ENCODE measurements at places on chromosomes 16 and 17. TPM values are rescaled to one million over a fixed set of nuclear protein-coding genes. Genes with fewer than 3 reads are reported as not detected.

DNA sequence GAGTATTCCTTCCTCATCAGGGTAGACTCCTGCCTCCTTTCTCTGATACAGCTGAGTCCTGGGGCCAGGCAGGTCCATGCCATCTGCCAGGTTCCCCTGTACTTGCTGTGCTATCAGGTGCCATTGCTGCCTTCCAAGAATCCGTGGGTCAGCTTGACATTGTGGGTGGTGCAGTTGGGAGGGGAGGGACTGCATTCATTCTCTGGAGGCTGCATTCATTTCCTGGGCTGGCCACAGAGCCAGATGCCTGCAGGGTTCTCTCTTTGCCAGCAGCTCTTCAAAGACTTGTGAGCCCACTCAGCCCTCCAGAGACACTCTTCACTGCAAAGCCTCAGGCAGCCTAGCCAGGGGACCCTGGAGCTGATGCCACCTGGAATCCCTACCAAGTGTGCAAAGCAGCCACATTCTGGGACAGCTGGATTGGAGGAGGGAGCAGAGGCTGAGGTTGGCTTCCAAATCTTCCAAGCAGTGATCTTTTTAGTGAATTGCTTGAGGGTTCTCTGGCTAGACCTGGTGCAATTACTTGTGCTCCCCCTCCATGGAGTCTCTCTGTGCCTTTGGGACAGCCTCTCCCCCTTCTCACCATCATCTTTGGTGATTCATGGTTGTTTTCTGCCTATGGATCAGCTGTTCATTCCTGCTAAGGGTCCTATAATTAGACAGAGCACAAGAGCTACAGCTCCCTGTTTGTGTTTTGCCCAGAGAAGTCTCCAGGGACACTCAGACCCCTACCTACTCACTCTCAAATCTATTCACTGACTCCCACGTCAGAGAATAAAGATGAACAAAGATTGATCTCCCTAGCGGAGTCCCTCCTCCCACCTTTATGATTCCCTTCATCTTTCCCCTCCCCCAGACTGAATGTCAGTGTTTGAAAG is 20.9 kb downstream of the ANKFN1 start:
- no peak overlapping the region for H3K4me3 ChIP-seq
- no peaks in the 10 kb centered on the region for H3K4me1 ChIP-seq
- H3K27me3 ChIP-seq = no peaks in the 10 kb centered on the region

GRCh38 chr17:27888945-27889344 is 4.2 kb downstream of the LYRM9 start:
- DNase-seq = no peak
- H3K4me3 ChIP-seq = no peak overlapping the region
- H3K27ac ChIP-seq = no peak overlapping the region
- no peaks in the 10 kb centered on the region for H3K27me3 ChIP-seq
- no peaks in the 10 kb centered on the region for H3K4me1 ChIP-seq

- peaks cover 5% of the 10 kb centered on the region for H3K4me1 ChIP-seq
- no peak for DNase-seq
- no peak overlapping the region for H3K27ac ChIP-seq
These were observed 5.2 kb upstream of the TMEM235 start for GRCh38 chr17:78226055-78226758.

GRCh38 chr17:34171245-34171818 is 83.8 kb upstream of the CCL2 start:
- H3K4me3 ChIP-seq = no peak overlapping the region
- H3K27me3 ChIP-seq = no peaks in the 10 kb centered on the region
- H3K36me3 ChIP-seq = no peaks in the 10 kb centered on the region
- H3K4me1 ChIP-seq = no peaks in the 10 kb centered on the region
- DNase-seq = peak; percentile 24
- H3K27ac ChIP-seq = no peak overlapping the region

GRCh38 chr17:75047398-75048098 is 523 bp downstream of the KCTD2 start:
- H3K36me3 ChIP-seq = peaks cover 13% of the 10 kb centered on the region
- H3K4me3 ChIP-seq = peak overlapping the region; percentile 74
- no peaks in the 10 kb centered on the region for H3K27me3 ChIP-seq
- peaks cover 18% of the 10 kb centered on the region for H3K4me1 ChIP-seq

The HSD17B1 gene
- 0.29 TPM for total RNA-seq

DNA sequence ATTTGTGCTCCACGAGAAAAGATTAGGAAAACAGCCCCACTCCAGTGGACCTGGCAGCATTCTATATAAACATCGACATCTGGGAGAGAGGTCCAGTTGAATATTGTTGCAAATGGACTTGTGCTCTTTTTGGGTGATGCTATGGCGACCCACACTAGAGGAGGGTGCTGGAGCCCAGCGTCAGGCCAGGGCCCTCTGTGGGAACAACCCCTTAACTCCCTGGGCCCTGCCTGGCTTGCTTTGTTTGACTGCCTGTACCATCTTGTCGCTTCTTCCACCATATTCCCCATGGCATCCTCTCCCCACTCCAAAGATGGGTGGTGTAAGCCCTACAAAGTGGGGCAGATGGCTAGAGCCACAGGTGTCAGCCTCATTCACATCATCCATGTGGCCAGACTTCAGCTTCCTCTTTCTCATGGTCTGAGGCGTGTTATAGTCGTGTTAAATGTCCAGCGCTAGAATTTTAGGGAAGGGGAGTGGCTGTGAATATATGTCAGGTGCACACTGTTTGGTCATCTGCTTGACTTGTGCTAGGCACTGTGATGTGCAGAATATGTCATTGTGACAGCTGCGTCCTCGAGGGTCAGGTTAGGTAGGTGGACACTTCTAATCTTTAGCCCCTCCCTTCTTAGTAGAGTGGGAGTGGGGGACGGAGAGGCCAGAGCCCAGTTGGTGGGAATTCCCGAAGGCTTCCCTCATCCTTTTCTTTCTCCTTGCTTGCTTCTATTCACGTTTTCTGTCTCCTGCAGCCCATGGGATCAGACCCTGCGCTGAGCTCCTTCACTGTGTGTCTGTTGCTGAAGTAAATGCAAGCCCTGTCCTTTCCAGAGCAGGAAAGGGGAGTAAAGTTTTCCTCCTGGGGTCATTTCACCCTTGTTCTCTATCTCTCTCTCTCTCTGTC is 49.8 kb downstream of the MPRIP start:
- H3K4me3 ChIP-seq = no peak overlapping the region
- H3K4me1 ChIP-seq = peaks cover 21% of the 10 kb centered on the region
- H3K27me3 ChIP-seq = no peaks in the 10 kb centered on the region
- no peak for DNase-seq
- no peaks in the 10 kb centered on the region for H3K36me3 ChIP-seq

The BCL6B gene
- 0.24 TPM for total RNA-seq

The TLCD2 gene
- total RNA-seq = 0.09 TPM

- peak overlapping the region; percentile 82 for H3K4me3 ChIP-seq
- no peak for DNase-seq
- H3K36me3 ChIP-seq = no peaks in the 10 kb centered on the region
These were observed 1.1 kb upstream of the PKMYT1 start for GRCh38 chr16:2981177-2981898.

DNA sequence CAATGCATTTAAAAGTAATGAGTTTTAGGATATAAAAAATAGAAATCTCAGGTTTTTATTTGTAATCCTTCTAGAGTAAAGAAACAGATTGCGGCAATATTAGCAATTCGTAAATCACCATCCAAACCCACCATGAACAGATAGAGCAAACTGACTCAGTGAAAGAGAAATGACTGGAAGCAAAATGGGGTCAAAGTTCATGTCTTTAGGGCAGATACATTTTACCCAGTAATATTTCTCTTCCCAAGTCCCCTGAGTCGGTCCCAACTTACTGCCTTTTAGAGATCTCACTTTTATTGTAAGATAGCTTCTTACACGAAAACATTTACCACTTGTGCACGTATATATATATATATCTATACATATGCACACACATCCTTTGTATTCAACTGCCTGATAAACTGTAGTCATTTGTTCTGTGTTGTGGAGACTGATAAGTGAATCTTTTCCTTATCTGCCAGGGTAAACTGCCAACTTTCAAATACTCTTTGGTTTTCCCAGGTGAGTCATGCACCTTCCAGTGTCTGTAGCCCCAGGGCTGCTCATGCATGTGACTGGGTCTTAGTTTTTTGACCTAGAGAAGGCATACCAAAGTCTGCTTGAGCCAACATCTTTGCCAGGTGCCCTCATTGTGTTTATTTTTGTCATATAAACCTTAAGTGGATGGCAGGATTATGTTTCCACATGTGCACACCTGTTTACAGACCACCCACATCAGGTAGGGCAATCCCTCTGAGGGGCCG is 7.8 kb upstream of the IRF8 start:
- no peak for DNase-seq
- H3K36me3 ChIP-seq = no peaks in the 10 kb centered on the region
- no peak overlapping the region for H3K4me3 ChIP-seq
- H3K4me1 ChIP-seq = peaks cover 5% of the 10 kb centered on the region

- no peaks in the 10 kb centered on the region for H3K4me1 ChIP-seq
- no peak for DNase-seq
- H3K36me3 ChIP-seq = no peaks in the 10 kb centered on the region
- H3K27ac ChIP-seq = no peak overlapping the region
- H3K27me3 ChIP-seq = no peaks in the 10 kb centered on the region
- no peak overlapping the region for H3K4me3 ChIP-seq
These were observed 37.8 kb upstream of the C16orf78 start for GRCh38 chr16:49335828-49336227.

The TBC1D28 gene
- not detected for total RNA-seq

DNA sequence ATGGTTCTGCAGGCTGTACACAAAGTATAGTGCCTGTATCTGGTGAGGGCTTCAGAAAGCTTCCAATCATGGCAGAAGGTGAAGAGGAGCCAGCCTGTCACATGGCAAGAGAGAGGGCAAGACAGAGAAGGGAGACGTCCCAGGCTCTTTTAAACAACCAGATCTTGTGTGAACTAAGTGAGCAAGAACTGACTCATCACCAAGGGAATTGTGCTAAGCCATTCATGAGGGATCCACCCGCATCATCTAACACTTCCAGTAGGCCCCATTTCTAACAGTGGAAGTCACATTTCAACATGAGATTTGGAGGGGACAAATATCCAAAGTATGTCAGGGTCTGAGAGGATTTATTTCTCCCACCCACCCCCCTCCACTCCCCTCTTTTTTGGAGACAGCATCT is 56.2 kb upstream of the ELAC2 start:
- H3K27me3 ChIP-seq = no peaks in the 10 kb centered on the region
- no peak overlapping the region for H3K4me3 ChIP-seq
- no peaks in the 10 kb centered on the region for H3K4me1 ChIP-seq
- no peaks in the 10 kb centered on the region for H3K36me3 ChIP-seq

DNA sequence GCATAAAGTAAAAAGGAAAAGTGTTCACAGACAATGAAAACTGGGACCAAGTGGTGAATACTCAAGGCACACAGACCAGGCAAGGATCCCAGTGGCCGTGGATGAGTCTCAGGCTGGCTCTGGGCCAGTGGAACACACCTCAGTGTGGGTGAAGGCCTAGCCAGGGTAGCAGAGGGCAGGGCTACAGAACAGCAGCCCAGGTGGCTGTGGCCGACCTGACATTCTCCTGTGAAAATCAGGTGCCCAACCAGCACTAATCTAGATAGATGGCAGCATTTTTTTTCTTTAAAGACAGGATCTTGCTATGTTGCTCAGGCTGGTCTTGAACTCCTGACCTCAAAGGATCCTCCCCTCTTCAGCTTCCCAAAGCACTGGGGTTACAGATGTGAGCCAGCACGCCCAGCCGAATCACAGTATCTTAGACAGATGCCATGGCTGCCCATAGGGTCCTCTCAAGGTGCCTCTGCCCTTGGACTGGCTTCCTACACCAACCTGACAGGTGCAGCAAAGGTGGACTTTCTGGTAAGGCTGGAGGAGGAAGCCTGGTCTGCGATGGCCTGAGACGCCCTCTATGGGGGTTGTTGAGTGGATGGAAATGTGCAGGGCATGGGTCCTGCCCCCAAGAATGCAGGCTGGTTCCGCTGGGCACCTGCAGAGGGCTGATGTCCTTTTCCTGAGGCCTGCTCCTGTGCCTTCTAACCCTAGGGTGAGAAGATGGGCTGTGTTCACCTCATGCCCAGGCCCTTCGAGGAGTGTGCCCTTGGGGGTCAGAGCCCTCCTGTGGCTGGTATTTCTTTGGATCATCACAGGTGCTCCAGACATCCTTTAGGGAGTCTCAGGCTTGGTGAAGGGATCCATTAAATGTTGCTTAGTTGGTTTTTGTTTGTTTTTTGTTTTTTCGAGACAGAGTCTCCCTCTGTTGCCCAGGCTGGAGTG is 3.8 kb upstream of the P4HB start:
- no peak for DNase-seq
- H3K27ac ChIP-seq = no peak overlapping the region
- no peak overlapping the region for H3K4me3 ChIP-seq

- no peaks in the 10 kb centered on the region for H3K36me3 ChIP-seq
- no peaks in the 10 kb centered on the region for H3K4me1 ChIP-seq
- no peak overlapping the region for H3K27ac ChIP-seq
- no peaks in the 10 kb centered on the region for H3K27me3 ChIP-seq
These were observed 208.3 kb upstream of the SALL1 start for GRCh38 chr16:51359141-51359955.

- H3K4me1 ChIP-seq = no peaks in the 10 kb centered on the region
- no peak overlapping the region for H3K4me3 ChIP-seq
- H3K36me3 ChIP-seq = no peaks in the 10 kb centered on the region
These were observed 20.4 kb downstream of the JUP start for GRCh38 chr17:41766135-41766534.
